Neuronal stem cell (in vitro differentiated cells): ENCODE measurements at places on chromosomes 5 and 9.

DNA sequence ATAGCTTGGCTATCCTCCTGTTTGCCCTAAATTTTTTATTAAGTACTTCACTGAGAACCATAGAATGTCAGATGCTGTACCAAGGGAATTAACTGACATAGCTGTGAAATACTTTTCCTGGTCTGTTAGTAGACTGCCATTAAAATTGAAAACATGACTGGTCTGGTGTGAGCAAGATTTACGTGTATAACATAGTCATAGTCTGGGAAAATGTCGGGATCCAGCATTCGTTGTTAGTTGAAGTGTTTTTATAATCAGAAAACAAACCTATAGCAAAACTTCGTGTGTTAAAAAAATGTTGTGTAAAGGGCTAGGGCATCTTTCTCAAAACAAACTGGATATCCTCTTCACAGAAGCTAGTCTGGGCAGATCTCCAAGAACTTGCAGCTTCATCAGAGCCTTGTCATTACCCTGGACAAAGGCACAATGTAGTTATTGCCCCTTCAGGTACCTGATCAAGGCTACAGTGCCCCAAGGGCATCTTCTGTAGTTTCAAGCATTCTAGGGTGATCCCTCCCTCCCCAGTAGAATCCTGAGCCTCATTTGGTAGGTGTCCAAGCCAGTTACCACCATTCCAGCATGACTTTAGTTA, 454.2 kb upstream of the SGCD start:
- no peak for DNase-seq

- DNase-seq: no peak
Observed at GRCh38 chr9:88680505-88681160, 145.7 kb downstream of the NXNL2 start.

- DNase-seq: no peak
Observed at GRCh38 chr9:133115604-133116345, 5.3 kb downstream of the RALGDS start.

DNA sequence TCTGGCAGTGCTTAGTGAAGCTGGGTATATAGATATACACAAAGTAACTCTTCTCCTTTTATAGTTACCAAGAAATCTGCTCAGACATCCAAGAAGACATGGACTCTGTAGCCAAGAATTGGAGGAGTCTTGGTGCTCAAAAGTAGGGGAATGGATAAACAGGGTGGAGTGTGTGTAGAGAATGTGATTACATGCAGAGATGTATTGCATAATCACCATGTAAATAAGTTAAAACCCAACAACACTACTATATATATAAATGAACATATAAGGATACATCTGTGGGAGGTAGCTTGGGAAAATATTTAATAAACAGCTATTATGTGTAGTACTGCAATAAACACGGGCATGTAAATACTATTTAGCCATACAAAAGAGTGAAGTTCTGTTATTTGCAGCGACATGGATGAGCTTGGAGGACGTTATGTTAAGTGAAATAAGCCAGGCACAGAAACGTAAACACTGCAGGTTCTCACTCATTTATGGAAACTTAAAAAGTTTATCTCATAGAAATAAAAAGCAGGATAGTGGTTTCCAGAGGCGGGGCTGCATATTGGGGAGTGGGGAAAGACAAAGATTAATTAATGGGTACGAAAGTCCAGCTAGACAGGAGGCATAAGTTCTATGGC, 207.5 kb downstream of the TENT4A start:
- DNase-seq: no peak

DNA sequence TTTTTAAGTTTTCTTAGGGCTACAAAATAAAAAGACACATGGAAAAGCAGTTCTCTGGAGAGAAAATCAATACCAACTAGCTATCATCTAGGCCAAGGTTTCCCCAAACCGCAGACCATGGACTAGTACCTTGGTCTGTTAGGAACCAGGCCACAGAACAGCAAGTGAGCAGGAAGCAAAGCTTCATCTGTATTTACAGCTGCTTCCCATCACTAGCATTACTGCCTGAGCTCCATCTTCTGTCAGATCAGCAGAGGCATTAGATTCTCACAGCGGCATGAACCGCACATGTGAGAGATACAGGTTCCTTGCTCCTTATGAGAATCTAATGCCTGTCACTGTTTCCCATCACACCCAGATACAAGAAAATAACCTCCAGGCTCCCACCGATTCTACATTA, 1907.6 kb upstream of the ACO1 start:
- DNase-seq: no peak

- no peak for DNase-seq
Observed at GRCh38 chr5:160250826-160251225, 21.5 kb downstream of the FABP6 start.

GRCh38 chr5:60354311-60354710, 345.7 kb downstream of the DEPDC1B start:
- DNase-seq: no peak

GRCh38 chr5:68214482-68215207, 911 bp upstream of the PIK3R1 start:
- DNase-seq: no peak

DNA sequence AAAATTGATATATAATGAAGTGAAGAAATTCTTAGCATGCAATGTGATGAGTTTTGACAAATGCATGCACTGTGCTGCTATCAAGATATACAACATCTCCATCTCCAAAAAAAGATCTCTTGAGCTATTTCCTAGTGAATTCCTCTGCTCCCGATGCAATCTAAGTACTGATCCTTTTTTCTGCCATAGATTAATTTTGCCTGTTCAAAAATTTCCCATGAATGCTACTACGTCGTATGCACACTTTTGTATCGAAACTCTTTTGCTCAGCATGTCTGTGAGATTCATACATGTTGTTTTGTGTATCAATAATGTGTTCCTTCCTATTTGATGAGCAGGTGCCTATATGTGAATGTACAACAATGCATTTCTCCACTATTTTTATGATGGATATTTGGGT, 647.4 kb downstream of the MTRR start:
- no peak for DNase-seq

GRCh38 chr5:14534773-14535172, 46.8 kb upstream of the OTULINL start:
- no peak for DNase-seq

DNA sequence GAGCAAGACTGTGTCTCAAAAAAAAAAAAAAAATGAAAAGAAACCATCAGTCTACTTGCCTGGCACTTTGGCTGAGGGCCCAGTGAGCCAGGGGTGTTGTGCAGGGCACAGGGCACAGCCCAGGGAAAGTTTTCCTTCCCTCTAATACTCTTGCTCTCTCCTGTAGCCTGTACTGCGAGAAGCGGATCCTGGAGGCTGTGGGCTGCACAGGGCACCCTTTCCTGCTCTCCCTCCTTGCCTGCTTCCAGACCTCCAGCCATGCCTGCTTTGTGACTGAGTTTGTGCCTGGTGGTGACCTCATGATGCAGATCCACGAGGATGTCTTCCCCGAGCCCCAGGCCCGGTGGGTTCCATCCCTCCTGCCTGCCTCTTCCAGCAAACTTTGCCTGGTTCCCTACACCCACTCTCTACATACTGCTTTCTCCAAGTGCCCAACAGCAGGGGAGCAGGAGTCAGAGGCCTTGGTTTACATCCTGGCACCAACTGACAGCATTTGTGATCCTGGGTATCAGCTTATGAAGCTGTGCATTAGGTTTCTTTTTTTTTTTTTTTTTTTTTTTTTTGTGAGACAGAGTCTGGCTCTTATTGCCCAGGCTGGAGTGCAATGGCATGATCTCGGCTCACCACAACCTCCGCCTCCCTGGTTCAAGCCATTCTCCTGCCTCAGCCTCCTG, 7.2 kb downstream of the ZDHHC12 start:
- DNase-seq: no peak

GRCh38 chr5:1736065-1736464, 63.6 kb downstream of the MRPL36 start:
- DNase-seq: no peak

DNA sequence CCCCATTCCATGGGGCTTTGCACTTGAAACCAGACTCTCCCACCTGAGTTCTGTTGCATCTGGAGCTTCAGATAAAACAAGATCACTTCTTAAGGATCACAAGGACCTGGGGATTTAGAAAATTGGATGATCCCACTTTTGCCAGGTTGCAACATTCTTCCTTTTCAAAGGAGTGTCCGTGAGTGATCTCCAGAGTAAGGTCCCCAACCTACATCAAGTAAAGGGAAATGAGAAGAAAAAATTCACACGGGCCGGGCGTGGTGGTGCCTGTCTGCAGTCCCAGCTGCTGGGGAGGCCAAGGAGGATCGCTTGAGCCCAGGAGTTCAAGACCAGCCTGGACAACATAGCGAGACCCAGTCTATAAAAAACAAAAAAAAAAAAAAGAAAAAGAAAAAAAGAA, 41.2 kb upstream of the COL5A1 start:
- DNase-seq: no peak

DNA sequence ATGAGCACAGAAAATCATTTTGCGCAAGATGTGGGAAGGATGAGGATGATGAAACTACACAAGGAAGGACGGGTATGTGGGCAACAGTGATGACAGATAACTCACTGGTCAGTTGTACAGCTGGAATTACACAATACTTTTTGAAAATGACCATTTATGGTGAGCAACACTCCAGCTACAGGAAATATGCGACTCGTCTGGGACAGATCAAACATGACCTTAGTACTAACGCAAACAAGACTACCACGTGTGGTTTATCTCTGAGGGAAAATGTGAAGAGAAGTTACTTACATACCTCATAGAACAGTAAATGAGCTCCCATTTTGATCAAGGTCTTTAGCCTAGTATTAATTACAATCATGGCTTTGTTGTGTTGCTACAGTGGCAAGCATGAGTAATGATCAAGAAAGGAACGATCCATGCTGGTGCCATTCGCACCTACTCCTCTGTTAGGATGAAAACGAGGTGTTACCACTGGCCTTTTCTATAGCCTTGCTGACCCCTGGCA, 456.9 kb downstream of the BNC2 start:
- DNase-seq: no peak

GRCh38 chr5:119339965-119340364, 15.9 kb upstream of the TNFAIP8 start:
- no peak for DNase-seq

- no peak for DNase-seq
Observed at GRCh38 chr5:107215611-107216010, 455.1 kb downstream of the EFNA5 start.
